ENCODE measurements at places on chromosomes 2 and 18. TPM values are rescaled to one million over a fixed set of nuclear protein-coding genes. Genes with fewer than 3 reads are reported as not detected.

DNA sequence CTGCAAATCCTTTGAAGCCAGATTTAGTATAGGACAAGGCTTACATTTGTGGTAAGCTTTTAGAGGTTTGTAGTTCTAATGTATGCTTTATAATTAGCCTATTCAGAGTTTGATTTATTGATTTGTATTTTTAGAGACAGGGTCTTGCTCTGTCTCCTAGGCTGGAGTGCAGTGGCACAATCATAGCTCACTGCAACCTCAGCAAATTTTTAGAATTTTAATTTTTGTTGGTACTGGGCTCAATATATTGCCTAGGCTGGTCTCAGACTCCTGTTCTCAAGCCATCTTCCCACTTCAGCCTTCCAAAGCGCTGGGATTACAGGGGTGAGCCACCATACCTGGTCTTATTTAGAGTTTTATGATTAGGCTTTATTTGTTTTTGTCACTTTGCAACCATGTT is 4.5 kb downstream of the KCNJ13 start:
- no peak for DNase-seq

TFCP2L1 gene
- total RNA-seq, result 0.47 TPM

SLC8A1 gene
- 277 TPM for total RNA-seq

GRCh38 chr2:235421618-235422017 is 72.2 kb upstream of the AGAP1 start:
- no peak for DNase-seq

RUFY4 gene
- 0.78 TPM for total RNA-seq

DNA sequence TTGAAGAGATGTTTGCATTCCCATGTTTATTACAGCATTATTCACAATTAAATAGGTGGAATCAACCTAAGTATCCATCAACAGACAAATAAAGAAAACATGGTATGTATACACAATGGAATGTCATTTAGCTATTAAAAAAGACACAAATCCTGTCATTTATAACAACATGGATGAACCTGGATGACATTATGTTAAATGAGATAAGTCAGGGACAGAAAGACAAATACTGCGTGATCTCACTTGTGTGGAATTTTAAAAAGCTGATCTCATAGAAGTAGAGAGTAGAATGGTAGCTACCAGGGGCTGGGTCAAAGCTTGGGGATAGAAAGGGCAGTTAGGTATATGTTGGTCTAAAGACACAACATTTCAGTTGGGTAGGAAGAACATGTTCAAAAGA is 376.3 kb downstream of the EPHA4 start:
- no peak for DNase-seq

- no peak for DNase-seq
These were observed 63.2 kb upstream of the MGAT4A start for GRCh38 chr2:98793897-98794830.

DNA sequence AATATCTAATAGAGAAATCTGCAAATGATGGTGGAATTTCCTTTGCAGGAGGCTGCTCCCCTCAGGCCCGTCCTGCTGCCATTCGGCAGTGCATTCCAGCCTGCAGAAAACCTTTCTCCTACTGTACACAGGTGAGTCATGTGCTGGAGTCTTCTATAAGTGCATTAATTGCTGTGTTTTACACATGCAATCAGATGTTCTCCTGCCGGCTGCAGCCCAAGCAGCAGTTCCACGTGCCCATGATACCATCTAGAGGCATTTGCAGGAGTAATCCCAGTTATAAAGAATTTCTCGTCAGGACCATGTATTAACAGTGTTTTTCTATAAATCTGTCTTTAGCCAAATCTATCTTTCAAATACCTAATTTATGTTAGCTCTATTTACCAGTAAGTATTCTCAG is 304.7 kb upstream of the HNMT start:
- peak; percentile 0 for DNase-seq

DNA sequence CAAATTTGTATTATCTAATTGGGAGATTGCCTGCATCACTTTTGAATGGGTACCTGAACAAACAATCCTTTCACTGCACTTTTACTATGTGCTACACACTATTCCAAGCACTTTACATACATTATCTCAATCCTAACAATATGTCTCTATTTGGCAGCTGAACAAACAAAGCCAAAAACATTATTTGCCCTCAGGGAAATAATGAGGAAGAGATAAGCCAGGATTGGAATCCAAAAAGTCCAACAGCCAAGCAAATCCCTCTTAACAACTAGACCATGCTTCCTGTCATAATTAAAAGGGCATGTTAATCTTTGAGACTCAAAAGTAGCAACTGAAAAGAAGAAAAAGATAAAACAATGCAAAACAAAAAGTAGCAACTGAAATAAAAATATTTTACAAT is 32.1 kb downstream of the RPRD1A start:
- DNase-seq, result no peak

GRCh38 chr2:47088371-47089082 is 66.6 kb downstream of the STPG4 start:
- DNase-seq, result no peak

VIL1 gene
- total RNA-seq, result not detected

FEV gene
- not detected for total RNA-seq

CLEC4F gene
- total RNA-seq, result not detected

DNA sequence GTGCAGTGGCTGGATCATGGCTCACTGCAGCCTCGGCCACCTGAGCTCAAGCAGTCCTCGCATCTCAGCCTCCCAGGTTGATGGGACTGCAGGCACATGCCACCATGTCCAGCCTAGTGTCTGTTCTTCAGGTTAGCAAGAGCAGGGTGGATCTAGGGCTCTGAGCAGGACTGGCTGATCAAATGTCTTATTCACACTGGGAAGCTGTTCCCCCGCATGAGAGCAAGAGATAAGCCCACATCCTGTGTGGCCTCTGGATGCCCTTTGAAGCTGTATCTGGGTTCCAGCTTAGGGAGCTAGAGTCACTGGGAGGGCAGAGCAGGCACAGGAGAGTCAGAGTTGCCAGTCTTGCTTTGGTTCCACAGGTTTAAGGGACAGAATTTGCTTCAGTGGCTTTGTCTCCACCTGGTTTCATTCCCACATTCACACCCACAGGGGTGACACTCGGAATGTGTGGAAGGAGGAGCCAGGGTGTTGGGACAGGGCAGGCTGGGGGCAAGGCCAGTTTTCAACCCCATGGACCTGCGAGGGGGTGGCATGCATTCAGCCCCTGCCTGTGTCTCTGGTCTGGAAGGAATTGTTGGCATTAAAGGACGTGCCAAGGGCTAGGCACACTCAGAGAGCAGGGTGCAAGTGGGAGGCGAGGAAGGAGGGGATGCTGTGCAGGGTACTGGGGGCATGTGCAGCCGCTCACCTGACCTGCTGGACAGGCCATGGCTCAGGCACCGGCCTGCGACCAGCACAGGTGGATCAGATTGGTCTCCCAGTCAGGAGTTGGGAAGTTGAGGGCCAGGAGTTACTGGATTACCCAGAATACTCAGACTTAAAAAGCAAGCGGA is 24.5 kb downstream of the PTPN18 start:
- no peak for DNase-seq

DNA sequence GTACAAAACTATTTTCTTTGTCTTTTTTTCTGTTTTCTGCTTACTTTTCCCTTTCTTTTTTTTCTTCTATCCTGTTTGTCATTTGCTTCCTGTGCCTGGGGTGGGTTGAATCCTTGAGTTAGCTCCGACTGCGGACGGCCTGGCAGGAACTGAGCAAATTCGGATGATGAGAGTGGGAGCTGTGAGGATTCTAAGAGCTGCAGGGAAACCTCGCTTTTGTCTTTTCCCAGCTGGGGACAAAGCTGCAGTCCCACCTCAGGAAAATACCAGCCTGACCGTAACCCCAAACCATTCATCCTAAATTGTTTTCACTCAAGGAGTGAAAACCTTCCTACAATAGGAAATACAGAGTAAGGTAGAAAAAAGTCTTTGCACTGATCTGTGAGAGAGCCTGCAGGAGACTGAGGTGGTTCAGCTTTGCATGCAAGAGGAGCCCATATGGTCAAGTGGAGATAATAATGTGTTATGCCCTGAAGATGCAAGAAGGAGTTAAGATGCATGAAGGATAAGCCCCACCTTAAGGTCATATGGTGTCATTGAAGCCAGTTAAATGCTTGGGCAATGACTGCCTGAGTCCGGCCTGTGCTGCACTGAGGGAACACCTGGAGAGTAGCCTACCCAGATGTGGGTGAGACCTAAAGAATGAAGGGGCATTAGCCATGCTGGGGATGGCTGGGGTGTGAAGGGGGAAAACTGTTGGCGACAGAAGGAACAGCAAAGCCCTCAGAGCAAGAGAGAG is 31.7 kb upstream of the ARL4C start:
- no peak for DNase-seq

G6PC2 gene
- total RNA-seq, result not detected

DNA sequence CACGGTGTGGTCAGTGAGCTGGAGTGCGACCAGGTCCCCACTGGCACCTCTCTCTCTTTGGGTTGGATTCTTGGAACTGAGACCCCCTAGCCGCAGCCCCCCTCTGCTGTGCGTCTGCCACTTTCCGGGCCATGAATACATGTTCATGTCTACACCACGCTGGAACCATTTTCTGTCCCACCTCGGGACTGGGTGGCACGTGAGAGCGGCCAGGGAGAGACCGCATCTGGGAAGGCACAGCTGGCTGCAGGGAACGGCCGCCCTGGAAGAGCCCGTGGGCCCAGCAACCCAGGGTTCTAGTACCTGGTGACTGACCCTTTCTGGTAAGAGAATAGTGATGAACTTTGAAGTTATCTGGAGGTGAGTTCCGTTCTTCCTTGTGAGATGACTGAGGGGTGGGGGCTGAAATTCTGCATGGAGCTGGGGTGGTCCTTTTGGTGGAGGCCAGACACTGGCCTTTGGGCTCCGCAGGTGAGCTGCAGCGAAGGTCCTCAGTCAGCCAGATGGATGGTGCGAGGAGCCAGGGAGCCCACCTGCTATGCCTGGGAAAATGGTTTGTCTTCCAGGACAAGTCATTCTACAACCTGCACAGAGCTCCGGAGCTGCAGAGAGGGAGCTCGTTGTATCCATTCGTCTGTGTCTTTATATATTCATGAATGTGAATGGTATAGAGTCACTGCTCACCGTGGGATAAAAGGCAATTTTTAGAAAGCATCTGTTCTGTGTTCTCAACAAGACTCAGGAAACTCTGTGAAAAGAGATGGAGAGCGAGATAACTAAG is 223.5 kb downstream of the NDUFA10 start:
- DNase-seq, result no peak

- DNase-seq, result no peak
These were observed 21.0 kb downstream of the BCL11A start for GRCh38 chr2:60532421-60532820.

GRCh38 chr2:69964353-69964841 is 3.0 kb upstream of the ASPRV1 start:
- no peak for DNase-seq

DNA sequence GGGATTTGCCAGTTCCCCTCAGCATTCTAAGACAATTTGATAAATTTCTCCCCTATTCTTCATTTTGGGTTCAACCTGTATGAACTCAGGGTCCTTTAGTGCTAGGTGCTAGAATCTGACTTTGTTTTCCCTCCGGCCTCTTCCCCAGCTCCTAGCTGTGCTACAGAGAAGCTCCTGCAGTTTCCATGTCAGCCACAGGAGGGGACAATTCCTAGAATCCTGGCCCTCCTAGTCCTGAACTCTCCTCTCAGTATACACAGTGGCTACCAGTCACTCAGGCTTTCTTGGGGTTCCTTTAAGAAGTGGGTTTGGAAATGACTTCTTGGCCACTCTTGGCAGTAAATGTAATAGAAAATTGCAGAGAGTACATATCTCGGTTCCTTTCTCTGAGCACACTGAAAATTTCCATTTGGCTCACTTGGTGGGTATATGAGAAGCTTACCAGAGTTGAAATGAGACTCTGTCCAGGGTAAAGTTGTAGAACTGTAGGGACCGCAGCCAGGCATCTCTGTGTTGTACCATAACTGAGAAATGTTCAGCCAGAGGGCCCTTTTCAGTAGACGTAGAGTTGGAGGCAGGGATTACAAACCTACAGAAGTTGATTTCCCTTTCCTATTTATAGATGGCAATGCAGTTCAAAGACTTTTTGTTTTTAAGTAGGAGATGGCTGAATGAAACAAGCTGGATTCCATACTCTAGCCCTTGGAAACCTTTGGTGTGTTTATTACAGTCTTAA is 5.0 kb upstream of the CHST10 start:
- DNase-seq, result no peak

RNASEH1 gene
- 26.2 TPM for total RNA-seq

- no peak for DNase-seq
These were observed 96.8 kb upstream of the PPP1CB start for GRCh38 chr2:28654663-28655320.

TEX44 gene
- total RNA-seq, result not detected

GRCh38 chr18:75846321-75846720 is 418.8 kb upstream of the SMIM21 start:
- DNase-seq, result no peak

IL1R1 gene
- 0.78 TPM for total RNA-seq

RPRD1A gene
- 162 TPM for total RNA-seq

GRCh38 chr18:68721681-68722583 is 7.0 kb upstream of the TMX3 start:
- no peak for DNase-seq

- no peak for DNase-seq
These were observed 61.5 kb downstream of the ADCYAP1 start for GRCh38 chr18:965921-966758.

DNA sequence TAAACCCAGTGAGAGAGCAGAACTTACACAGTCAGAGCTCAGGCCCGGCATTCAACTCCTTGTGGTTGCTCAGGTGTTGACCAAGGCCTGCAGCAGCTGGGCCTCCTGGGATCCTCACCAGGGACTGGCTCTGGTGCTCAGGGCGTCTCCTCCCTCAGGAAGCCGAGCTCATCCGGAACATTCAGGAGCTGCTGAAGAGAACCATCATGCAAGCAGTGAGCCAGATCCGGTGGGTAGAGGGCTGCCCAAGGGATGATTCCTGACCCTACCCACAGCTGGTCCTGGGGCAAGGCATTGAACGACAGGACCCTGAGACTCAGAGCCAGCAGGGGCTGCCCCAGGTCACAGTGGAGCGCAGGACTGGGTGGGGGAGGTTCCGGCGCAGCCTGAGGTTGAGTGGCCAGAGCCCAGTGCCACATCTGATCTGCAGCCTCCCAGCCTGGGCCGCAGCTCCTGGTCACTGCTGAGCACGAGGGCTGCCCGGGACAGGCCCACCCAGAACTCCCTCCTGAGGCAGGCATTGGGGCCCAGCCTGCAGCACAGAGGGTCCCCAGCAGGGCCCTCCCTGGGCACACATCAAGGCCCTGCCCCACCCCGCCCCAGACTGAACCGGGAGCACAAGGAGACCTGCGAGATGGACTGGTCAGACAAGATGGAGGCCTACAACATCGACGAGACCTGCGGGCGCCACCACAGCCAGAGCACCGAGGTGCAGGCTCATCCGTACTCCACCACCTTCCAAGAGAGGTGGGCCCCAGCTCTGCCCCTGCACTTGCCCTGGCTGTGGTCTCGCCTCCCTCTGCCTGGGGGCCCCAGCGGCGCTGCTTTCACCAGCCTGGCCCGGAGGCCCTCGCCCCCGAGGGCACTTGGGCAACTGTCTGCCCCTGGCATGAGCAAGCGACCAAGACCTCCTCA is 2.4 kb downstream of the TEKT4 start:
- DNase-seq, result no peak

- no peak for DNase-seq
These were observed 421.5 kb upstream of the MEIS1 start for GRCh38 chr2:66013456-66013855.

DNA sequence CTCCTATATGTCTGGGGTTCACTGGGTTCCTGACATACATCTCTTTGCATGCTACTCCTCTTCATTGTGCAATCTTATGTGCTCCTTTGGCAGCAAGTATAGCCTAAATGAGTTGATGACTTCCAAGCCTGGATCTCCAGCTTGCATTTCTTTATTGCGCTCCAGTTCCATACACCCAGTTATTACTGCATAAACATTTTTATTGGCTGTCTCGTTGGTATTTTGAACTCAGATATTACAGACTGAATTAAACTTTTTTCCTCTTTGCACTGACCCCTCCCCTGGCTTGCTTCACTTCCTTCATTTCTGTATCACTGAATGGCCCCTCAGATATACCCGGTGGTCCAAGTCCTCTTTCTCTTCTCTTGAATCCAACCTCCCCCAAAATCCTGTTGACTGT is 219.2 kb downstream of the MC4R start:
- no peak for DNase-seq

Measured in occipital lobe (tissue), 3 donors.